ENCODE measurements at places on chromosomes 7 and 10.
A peak's percentile ranks its signal among the peaks of the same experiment; 100 is the strongest.

DNA sequence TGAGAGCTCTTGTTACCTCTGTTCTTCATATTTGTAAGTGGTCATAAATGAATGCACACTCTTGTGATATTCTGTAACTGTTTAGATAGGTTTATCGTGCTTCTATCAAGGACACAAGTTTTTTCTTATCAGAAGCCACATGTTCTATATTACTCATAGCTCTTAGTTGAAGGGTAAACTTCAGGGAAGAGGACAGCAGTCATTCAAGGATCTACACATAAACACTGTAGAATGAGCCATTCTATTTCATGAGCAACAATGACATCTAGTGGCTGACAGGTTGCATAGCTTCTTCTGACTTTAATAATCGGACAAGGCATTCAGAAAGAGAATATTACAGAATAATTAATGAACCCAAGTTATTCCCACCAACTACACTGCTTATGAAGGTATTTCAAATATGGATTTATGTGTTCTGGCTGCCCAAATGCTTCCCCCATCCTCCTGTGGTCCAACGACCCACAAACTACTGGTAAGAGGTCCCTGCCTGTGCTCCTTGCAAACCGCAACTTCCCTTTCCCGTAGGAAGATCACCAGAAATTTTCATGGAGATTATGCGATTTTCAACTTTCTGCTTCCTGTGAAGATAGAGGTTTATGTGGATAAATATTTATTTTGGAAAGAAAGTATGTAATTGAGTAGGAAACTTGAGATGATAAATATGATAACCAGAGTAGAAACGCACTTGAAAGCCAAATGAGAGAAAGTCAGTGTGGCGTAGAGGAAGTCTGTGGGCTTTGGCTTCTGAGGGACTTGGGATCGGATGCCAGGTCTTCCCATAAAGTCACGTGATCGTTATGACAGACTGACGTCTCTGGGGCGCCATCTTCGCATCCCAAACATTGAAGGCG lies 16.8 kb upstream of the ABCB5 start:
- peak; percentile 41 for DNase-seq

- DNase-seq, result no peak
These were observed 712.5 kb upstream of the ANKRD30A start for GRCh38 chr10:36412942-36413341.

- no peak for DNase-seq
These were observed 23.1 kb downstream of the ADAMTS14 start for GRCh38 chr10:70695241-70696030.

DNA sequence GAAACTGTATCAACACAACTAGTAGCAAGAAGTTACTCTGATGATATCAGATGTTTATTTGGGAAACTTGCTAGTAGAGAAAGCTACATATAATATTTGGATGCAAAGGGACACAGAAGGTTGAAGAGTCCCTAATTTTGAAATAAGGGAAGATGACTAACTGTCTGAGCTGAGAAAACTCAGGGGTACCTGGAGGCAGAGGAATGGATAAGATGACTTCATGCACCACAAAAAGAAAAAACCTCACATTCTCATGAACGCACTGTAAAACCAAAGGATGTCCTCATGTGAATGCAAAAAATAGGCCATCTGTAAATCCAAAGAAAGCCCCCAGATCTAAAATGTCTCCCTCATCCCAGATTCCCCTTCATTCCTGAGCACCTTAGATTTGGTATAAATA lies 29.3 kb downstream of the PRSS2 start:
- DNase-seq, result peak; percentile 57

DNA sequence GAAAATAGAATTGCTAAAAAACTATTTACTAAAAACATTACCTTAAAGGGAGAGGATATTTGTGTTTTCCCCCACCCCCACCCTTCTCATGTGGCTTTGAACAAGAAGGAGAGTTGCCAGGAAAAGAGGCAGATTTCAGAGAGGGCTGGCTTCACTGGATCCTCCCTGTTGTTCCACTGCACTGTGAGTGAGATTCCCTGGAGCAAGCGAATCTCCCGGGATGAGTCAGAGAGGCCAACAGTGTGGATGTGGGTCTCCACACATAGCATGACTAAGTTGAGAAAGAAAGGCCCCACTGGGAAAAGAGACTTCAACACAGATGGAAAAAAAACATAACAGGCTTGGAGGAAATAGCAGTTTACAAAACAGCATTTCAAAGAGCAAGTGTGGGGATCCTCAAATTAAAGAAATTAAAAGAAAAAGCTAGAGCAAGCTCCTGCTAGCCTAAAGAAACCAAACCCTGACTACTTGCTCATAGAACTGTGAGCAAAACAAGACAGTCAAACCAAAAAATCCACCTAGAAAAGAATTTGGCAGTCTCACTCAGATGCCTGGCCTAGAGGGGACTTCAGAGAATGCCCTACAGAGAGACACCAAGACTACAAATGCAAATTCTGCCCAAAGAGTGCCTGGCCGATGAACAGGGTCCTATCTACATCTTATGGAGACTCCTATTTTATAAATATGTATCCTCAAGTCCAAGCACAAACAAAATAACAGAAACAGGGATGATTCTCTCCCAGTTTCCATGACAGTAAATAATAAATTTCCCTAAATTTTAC lies 3.4 kb downstream of the CAV1 start:
- no peak for DNase-seq

- DNase-seq, result peak; percentile 26
These were observed 4.6 kb downstream of the SH2B2 start for GRCh38 chr7:102291056-102291915.

- DNase-seq, result no peak
These were observed 112.0 kb downstream of the GRK5 start for GRCh38 chr10:119319161-119319919.

- no peak for DNase-seq
These were observed 674 bp upstream of the FRA10AC1 start for GRCh38 chr10:93703066-93703465.

DNA sequence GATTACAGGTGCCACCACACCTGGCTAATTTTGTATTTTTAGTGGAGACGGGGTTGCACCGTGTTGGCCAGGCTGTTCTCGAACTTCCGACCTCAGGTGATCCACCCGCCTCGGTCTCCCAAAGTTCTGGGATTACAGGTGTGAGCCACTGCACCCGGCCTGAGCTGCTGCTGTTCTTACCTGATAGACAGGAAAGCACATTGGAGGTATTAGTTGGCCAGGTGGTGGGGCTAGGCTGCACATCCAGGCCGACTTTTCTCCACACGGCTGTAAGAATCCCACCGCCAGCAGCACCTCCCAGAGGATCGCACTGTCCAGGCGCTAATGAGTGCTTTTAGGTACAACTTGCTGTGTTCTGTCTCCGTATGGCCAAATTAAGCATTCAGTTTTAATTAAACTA lies 112.6 kb downstream of the WDR37 start:
- no peak for DNase-seq

- no peak for DNase-seq
These were observed 523.9 kb downstream of the ADRA2A start for GRCh38 chr10:111600772-111601171.

DNA sequence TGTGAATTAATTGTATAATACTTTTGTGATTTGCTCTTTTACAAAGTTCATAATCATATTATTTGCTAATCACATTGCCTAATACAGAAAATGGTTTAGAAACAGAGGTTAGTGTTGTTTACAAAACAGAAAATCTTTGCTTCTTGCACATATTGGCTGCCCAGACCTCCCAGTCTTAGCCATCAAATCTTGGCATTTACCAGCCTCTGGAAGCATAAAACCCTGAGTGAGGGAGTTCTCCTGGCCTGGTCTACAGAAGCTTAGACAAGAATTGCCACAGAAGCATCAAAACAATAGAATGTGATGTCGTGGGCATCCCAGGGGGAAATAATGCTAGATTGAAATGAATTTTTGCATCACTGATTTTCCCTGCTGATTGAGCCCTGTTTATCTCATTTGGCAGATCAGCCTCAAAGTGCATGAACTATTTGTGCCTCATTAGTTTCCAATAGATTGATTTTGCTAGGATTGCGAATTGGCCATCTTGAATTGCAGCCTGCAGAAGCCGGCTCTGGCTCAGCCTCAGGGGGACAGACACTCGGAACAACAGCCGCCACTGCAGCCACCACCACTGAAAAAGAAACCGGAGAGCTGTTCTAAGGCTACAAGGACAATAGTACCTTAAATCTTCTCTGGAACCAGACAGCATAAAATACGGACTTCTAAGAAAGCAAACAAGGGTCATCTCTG lies 11.1 kb upstream of the SORBS1 start:
- no peak for DNase-seq

- DNase-seq, result no peak
These were observed 101.0 kb upstream of the STEAP1B start for GRCh38 chr7:22601003-22601402.

DNA sequence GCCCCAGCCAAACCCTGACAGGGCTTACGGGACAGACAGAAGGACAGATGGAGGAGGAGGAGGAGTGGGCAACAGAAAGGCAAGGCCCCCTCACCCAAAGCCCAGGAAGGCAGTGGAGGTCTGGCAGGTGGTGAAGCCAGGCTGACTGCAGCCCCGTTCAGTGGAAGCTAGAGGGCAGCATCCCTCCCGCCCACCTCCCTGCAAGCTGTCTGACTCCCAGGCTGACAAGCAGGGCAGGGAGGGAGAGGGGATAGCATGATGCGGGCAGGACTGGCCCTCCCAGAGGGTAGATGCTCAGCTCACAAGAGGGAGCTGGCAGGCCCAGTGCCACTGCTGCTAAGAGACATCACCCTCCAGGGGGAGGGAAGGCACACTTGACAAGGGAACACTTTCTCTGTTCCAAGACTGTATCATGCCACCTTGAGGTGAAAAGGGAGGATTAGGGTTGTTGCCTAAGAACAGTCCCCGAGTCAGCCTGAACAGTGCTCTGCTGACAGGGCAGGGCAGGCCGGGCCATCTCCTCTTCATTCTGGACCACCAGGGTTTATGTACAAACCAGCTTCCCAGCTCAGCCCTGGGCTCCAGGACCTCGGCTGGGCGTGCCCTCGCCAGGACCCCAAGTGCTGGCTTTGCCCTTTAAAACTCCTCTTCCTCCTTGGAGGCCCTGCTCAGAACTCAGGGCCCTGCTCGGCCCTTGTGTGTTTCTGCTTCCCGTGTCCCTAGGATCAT lies 61.8 kb downstream of the RASGEF1A start:
- peak; percentile 58 for DNase-seq

DNA sequence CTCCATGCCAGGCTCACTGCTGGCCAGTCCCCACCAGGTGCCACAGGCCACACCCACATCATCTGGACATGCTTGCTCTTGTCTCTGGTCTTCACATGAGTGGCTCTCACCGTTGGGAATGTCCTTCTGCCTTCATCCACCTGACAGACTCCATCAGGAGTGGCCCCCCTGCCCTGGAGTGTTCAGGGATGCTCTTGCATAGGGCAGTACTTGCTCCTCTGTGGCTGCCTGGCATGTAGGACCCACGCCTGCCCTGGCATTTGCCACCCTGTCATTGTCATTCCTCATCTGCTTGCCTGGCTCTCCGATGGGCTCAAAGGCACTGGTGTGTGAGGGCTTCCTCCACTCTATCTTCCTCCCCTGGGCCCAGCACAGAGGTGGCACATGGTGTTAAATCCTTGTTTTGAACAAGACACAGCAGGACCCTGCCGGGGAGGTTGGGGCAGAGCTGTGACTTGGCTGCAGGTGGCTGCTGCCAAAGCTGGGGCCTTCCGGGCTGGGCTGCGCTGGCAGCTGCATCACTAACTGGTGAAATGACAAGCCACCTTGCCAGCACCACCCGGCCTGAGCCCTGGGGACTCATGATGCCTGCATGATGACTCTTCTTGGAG lies 1.8 kb downstream of the SH2D4B start:
- DNase-seq, result no peak
